ENCODE measurements at places on chromosomes 2 and 18.

DNA sequence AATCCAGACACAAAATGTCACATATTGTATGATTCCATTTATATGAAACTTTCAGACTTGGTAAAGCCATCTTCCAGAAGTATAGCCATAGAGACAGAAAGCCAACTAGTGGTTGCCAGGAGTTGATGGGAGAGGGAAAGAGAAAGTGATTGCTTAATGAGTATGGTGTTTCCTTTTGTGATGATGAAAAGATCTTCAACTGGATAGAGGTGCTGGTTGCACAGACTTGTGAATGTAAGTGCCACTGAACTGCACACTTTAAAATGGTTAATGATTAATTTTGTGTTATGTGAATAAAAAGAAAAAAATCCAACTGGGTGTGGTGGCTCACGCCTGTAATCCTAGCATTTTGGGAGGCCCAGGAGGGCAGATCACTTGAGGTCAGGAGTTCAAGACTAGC is 135.3 kb upstream of the SLC1A4 start:
- no peak for DNase-seq

DNA sequence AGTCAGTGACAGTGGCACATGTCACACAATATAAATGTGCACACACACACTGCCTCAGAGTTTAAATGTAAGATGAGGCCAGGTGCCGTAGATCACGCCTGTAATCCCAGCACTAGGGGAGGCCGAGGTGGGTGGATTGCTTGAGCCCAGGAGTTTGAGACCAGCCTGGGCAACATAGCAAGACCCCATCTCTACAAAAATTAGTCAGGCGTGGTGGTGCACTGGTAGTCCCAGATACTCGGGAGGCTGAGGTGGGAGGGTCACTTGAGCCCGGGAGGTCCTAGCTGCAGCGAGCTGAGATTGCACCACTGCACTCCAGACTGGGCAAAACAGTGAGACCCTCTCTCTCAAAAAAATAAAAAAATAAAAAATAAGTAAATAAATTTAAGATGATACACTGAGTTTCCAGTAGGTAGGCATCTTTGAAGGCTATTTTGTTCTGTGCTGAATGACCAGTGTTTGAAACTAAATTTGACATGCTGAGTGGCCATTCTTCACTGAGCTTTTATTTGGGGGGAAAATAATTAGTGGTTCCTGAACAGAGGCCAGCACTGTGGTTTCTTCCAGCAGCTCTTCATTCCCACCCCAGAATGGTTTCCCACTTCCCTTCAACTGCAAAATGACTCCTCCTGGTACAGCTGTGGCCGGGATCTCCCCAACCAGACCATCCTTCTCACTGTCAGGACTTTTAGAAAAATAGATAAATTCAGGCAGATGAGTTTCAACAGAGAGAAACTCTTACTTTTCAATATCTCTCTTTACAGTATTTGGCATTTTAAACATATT is 44.9 kb downstream of the PSMG2 start:
- DNase-seq = no peak

DNA sequence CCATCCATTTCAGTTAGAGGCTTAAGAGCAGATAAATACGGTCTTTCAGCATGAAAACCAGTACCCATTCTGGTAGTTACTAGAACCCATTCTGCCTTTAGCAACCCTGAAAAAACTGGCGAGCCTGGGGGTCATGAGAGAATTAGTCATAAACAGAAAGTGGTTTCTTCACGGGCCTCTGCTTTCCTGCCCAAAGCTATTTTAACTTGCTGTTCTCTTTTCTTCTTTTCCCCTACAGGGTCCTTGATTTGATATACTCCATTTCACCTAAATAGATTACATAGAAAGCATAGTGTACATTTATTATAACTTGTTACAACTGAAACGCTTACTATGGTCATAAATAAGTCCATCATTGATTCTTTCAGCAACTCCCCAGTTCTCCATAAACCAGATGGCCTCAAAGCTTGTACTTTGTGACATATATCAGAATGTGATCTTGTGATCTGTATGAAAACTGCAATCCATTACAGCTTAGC is 48.3 kb downstream of the WDFY1 start:
- no peak for DNase-seq

DNA sequence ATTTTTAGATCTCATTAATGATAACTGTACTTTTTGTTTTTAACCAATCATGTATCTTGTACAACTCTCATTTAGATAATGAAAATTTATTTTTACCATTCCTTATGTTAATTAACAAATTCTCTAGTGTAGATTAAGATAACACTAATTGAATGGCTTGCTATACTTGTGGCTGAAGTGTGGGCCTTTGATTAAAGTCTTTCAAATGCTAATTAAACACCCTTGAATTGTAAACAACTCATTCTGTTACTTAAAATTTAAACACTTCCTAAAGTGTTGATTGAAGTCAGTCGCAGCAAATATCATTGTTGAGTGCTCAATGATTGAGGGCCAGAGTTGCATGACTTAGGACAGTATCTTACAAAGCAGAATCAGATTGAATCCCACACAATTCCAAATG is 109.8 kb upstream of the GULP1 start:
- DNase-seq = no peak

DNA sequence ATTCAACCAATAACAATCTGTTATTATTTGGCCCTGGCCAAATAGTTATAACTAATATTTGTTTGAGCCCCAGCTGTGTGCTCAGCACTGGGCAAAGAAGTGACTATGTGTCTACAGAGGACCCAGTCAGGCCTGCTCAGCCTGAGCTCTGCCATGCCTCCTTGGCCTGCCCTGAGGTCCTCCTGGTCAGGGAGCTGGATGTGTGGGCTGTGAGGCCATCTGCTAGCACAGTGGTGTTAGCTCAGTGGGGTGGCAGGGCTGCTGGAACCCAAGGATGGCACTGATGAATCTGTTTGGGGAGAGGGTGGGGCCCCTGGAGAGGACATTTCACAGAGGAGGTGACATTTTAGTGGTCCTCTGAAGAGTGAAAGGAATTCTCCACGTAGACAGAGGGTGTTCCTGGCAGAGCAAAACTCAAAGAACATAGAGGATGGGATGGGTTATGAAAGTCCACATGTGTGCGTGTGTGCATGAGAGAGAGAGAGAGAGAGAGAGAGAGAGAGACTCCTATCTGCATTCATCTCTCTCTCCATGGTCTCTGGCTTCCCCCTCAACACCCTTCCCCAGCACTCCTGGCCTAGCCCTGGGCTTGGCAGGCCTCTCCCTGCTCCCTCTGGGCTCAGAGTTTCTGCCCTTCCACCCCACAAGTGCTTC is 21.2 kb upstream of the ATOH8 start:
- no peak for DNase-seq

DNA sequence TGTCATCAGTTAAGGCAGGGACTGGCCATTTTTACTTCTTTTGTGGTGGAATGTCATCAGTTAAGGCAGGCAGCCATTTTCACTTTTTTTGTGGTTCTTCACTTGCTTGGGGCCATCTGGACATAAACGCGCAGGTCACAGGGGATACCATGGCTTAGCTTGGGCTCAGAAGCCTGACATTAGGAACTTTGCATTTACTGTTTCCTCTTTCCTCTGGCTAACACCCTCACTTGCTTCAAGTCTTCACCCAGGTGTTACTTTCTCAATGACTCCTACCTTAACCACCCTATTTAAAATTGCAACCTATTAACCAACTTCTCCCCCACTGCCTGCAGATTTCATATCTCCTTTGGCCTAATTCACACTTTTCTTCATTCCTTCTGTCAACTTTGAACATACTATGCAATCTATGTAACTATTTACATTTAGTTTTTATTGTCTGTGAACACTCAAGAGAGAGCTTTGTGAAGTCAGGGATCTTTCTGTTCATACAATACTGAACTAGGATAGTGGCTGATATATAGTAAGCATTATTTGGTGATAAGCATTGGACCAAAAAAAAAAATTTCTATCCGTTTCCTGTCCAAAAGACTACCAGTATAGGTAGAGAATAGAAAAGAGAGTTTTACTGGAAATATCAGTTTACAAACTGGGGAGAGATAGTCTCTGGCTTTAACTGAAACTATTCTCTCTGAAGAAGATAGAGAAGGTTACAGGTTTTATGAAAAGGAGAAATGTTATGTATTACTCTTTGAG is 600.1 kb upstream of the ZNF804A start:
- no peak for DNase-seq

GRCh38 chr2:46774499-46775228 is 140.9 kb downstream of the MCFD2 start:
- no peak for DNase-seq

DNA sequence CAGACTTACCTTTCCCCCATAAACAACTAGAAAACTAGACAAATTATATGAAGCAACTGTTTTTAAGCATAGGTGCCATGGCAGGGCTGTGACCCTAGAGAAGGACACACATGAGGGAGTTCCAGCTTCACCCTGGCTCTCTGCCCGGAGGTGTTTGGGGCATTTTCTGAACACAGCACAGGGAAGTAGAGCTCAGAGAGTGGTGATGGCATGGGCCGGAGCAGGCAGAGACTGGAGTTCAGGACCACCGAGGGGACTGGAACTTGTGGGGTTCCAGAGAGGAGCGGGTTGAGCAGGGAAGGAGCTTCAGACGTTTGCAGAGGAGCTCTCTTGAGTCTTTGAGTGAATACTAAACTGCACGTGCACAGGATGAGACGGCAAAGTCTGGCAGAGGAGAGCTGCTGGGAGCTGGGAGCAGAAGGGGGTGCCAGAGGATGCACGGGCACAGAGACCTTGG is 26.5 kb upstream of the KLF11 start:
- no peak for DNase-seq

- no peak for DNase-seq
Measured at GRCh38 chr2:140013545-140014203, 1233.5 kb upstream of the NXPH2 start.

DNA sequence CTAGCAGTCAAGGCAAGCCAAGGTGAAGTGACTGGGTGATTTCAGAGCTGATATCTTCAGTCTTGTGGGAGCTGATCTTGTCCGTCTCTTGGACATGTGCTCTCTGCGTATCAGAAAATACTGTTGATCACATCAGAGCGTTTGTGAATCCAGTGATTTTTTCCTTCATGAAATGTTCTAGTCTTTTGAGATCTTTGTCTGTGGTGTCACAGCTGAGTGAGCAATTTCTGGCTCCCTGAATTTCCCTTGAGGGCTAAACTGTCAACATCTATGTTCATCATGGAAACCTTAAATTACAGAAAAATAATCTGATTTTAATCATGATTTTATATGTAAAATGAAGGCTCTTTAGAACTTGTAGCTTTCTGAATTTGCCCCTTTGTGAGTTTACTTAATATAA is 432.0 kb downstream of the CCDC85A start:
- no peak for DNase-seq

- DNase-seq = no peak
Measured at GRCh38 chr2:11745613-11746375, 638 bp upstream of the LPIN1 start.

DNA sequence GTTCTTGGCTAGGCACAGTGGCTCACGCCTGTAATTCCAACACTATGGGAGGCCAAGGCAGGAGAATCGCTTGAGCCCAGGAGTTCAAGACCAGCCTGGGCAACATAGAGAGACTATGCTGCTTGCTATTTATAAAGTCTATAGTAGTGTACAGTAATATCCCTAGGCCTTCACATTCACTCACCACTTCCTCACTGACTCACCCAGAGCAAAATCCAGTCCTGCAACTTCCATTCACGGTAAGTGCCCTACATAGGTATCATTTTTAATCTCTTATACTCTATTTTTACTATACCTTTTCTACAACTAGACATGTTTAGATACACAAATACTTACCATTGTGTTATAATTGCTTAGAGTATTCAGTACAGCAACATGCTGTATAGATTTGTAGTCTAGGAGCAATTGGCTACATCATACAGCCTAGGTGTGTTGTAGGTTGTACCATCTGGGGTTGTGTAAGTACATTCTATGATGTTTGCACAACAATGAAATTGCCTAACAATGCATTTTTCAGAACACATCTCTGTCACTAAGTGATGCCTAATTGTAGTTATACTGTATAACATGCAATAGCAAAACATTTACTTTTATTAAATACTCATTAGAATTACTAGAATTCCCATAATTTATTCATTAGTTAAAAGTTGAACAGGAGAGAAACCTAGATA is 8.8 kb downstream of the DHX57 start:
- no peak for DNase-seq

DNA sequence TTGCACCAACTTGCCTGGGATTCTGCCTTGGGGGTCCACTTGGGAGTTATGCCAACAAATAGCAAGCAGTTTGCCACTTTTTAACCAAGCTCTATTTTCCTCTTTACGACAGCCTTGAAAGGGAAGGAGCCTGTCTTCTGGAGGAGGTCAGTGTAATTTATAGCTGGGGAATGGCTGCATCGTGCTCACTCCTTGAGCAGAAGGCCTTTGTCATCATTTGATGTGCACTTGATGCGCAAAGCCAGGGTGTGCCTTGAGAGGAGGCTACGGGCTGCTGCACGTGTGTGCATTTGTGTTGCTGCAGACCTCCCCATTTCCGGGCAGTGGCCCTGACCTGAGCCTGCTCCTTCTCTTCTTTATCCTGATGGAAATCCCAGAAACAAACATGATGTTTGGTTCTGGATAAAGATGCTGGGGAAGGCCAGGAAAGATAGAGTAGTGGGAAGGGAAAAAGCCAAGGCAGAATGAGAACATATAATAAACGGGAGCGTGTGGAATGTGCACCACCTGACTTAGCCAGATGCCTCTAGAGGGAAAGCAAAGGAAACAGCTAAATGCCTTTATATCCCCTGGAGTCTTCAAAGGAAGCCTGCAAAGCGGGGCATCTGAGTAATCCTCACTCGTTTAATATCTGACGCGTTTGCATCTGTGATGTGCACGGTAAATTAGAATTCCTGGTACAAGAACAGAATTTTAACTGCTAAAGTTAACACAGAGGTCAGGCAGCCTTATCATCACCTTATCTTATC is 68.3 kb upstream of the ZNF521 start:
- no peak for DNase-seq

DNA sequence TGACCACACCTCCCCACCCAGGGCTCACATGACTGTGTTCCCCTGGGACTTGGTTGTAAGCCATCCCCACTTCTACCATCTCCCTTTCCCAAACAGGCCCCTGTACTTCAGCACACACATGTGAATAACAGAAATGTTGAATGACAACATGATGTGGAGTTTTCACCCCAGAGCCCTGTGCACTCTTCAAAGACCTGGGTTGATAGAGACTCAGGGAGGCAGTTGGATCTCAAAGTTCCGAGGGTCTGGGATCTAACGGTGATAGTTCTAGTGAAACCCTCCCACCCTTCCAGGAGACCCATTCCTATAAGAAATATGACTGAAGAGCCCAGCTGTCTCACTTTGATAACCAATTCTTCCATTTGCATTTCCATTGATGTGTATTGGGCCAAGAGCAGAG is at the start of gene MROH2A:
MROH2A (plus strand) TSS at position 301 of the 400 bp plus-strand sequence. CDS start 1,029 bp downstream, outside the sequence.
- no peak for DNase-seq

- DNase-seq = no peak
Measured at GRCh38 chr2:19722531-19722971, 179.2 kb downstream of the TTC32 start.

DNA sequence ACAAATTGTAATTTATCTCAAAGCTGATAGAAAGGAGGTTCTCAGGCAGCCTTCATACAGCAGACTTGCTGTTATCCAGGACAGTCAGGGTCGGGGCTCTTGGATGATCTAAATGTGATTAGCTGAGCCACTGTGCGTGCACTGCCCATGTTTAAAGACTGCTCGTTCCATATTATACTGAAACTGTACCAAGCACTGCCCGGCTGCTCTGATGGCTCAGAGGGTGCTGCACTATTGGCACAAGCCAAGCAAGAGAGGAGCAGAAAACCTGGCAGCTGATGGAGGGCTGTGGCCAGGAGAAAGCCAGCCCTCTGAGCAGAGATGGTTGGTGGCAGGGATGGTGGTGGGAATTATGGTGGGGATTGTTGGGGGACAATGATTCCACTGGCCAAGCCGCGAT is 63.4 kb downstream of the COL6A3 start:
- no peak for DNase-seq

- no peak for DNase-seq
Measured at GRCh38 chr18:57806201-57806977, 3.3 kb upstream of the ATP8B1 start.

- no peak for DNase-seq
Measured at GRCh38 chr2:17930773-17931172, 52.3 kb downstream of the KCNS3 start.
